ENCODE measurements at places on chromosomes 12 and 14.
A peak's percentile ranks its signal among the peaks of the same experiment; 100 is the strongest.

DNA sequence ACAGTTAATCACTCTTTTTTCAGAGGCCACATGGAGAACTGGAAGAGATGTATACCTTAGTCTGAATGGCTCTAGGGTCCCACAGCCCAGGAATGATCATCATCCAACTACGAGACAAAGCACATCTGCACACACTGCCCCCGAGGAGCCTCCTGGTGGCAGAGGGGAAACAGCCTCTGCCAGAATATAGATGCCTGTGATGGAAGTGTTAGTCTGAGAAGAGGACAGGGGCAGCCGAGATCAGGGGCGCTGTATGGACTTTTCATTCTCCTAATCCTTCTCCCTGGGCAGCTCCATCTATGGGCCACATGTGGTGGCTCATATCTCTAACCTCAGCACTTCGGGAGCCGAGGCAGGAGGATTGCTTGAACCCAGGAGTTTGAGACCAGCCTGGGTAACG, 82.8 kb upstream of the CAPRIN2 start:
- no peak for DNase-seq

GRCh38 chr12:7190268-7191055, 976 bp downstream of the PEX5 start:
- DNase-seq = peak; percentile 3

DNA sequence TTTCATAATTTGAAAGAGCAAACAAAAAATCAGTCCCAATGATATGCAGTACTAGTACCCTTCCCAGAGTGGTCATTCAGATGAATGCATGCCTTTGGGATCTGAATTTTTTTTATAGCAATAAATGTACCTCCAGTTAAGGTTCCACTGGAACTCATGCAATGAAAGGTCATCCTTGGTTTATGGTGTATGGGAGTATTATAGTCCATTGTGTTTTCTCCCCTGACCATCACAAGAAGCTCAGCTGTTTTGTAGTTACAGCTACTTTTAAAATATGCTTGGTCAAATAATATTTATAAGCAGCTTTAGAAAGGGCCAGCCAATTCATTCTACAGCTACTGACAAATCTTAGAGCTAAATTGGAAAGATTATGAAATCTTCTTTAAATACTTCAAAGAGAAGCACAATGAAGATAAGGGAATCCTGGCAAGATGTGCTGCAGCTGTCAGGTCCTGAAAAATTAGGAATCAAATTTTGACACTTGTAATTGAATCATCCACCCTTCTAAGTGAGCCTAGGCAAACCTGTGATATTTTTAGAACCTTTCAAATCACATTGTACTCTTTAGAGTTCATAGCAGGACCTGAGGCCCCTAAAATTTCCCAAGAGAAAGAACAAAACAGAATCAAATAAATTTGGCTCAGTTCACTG, 46.5 kb downstream of the IFT81 start:
- DNase-seq = no peak

- DNase-seq = no peak
These were observed 608.4 kb downstream of the LRFN5 start for GRCh38 chr14:42214981-42215491.

DNA sequence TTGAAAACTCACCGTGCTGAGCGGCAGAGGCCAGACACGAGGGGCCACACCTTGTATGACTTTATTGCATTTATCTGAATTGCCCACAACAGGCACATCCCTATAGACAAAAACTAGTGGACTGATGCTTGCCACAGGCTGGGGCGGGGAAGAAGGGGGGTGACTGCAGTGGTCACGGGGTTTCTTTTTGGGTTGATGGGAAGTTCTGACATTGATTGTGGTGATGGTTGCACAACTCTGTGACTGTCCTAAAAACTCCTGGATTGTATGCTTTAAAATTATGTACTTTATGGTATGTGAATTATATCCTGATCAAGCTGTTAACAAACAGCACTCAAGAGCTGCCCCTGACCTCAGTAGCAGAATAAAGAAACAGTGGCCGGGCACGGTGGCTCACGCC, 25.7 kb downstream of the DHX37 start:
- DNase-seq = no peak

DNA sequence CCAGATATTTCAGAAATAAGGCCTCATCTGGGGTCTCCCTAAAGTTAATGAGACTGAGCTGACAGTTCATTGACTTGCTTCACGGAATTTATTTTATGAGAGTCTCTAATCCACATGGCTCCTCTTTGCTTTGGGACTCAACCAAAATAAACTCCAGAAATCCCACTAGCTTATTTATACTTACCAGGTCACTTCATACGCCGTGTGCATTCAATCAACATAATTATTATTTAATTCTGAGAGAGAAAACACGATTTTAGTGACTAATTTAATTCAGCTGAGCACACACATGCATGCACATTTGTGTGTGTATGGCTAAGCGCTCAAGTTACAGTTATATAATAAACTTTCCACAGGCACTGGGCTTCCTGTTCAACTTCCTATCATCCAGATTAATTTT, 333.4 kb upstream of the CCDC196 start:
- no peak for DNase-seq

DNA sequence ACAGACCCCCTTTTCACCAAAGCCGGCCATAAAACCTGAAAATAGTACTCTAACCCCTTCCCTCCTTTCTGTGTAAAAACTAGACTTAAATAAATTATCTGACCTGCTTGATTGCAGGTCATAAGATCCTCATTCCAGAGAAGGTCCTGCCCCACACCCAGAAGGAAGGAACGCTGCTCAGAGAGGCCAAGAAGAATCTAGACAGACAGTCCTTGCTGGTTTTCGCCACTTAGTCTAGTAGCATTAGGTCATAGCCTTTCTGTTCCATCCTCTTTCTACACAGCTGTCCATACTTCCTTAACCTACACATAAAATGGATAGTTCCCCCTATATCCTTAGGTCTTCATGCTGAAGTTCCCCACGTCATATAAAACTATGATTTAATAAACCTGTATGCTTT, 83.7 kb upstream of the IGF1 start:
- no peak for DNase-seq
